ENCODE measurements at places on chromosomes 6 and 20.

GRCh38 chr6:143176090-143177021 lies 115.7 kb downstream of the AIG1 start:
- peak; percentile 95 for DNase-seq

GRCh38 chr20:46362921-46363867 lies 43.2 kb downstream of the ELMO2 start:
- DNase-seq = no peak

DNA sequence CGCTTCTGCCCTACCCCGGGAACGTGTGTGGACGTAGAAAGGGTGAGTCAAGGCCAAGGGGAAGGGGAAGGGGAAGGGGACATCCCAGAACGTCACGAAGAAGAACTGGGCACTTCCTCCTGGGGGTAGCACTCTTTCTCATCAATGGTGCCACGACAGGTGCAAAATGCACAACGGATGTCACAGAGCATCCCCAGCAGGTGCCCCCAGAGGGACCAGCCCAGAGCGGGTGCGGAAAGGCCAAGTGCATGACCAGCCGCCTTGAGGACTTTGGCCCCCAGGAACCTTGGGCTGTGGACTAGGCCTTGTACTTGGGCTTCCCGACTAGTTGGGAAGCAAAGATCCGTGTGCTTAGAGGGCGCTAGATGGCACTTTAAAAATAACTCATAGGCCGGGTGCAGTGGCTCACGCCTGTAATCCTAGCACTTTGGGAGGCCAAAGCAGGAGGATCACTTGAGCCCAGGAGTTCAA lies 12.1 kb upstream of the SRC start:
- DNase-seq = no peak

DNA sequence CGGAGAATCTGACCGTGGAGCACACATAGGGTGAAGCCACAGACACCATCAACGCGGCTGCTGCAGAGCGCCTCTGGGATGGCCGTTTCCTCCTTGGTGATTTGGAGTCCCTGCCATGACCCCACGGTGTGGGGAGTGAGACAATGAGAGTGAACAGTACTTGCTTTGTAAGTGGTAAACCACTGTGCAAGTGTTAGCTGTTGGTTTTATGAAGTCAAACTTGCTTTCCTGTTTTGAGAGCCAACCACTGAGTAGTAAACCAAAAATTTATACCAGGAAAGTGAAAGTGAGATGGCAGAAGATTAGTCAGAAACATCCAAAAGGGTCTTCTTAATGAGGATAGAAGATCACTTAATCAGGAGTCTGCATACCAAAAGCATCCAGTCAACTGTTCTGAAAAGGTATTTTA lies 160.7 kb downstream of the FOXC1 start:
- no peak for DNase-seq

DNA sequence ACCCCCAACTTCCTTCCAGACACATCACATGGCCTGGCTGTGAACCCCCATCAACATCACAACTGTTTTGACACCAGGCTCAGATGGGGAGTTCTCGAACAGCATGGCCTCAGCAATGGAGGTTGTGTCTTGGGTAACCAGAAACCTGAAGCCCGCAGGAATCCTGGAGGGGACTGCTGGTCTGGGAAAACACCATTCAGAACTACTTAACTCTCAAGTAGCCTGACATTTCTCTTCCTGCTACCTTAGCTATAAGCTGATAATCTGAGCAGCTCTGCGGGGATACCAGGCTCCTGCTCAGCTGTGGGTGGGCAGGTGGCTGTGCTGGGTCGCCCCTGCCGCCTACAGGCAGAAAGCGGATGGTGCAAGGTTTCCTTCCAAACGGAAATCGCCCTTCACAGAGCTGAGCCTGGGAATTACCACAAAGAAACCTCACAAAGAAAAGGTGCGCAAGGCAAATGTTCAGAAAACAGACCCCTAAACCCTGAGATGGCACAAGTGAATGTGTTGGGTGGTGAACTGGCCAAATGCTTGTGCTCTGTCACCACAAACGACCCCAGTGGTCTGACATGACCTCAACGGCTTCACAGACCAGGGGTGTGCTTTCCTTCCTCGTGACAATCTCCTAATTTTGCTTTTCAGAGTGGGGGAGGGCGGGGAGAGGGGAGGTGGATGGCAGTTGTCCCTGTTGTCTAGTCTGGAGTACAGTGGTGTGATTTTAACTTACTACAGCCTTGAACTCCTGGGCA lies 29.5 kb downstream of the SNX5 start:
- DNase-seq = peak; percentile 46

- no peak for DNase-seq
These were observed 31.0 kb downstream of the POM121L2 start for GRCh38 chr6:27281105-27281539.

GRCh38 chr20:4104842-4105241 lies 89.5 kb upstream of the RNF24 start:
- no peak for DNase-seq
